Astrocyte of the spinal cord (primary cell): ENCODE measurements at places on chromosomes 2 and 18.

DNA sequence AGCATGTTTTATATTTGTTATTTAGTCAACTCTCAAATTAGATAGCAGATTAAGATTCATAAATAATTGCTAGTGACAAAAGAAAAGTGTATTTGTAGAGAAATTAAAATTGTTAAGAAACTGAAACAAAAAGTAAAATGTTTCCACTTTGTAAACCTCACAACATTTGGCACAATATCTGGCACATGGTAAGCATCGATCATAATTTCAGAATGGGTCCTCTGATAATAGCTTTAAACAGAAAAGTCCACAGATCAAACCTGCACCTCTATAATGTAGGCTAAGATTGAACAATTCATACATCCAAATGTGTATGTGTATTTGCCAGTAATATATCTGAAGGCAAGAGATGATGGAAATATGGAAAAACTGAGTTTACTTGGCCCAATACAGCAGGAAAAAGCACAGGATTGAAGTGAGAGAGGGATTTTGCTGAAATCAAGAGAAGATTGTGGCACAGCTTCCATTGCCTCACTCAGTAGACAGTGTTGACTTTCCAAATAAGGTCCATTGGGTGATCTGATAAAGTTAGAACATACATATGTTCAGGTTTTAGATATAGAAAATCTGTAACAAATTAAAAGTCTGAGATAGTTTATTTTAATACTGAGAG is 39.4 kb downstream of the COBLL1 start:
- DNase-seq = no peak

- no peak for DNase-seq
Measured at GRCh38 chr18:63216516-63217311, 102.9 kb downstream of the BCL2 start.

DNA sequence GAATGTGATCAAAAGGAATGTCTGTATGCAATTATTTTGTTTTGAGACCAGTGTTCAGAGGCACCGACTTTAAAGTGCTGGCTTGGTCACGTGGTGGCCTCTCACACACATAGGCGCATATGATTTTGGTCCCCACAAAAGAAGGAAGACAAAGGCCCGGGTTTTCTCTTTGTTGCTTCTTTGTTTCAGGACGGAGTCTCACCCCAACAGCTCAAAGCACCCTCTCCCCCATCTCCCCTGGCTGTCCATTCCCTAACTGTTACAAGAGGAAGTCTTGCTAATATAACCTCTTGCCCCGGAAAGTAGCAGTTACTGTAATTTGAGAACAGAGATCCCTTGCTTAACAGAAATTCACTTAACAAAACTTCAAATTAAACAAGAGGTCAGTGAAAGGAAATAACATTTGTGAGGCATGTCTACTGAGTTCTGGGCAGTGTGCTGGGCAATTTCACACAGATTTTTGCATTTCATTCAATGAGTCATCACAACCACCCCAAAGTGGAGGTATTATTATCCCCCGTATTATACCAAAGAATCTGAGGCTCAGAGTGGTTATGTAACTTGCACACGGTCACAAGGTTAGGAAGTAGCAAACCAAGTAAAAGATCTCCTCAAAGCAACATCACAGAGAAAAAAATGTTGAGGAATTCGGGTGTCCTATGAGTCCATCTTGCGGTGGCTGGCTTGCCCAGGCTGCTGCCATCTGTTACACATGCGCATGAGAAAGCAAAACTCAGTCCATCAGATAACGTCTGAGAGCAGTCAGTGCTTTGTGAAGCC is 75.8 kb downstream of the SDC1 start:
- DNase-seq = peak; percentile 92

DNA sequence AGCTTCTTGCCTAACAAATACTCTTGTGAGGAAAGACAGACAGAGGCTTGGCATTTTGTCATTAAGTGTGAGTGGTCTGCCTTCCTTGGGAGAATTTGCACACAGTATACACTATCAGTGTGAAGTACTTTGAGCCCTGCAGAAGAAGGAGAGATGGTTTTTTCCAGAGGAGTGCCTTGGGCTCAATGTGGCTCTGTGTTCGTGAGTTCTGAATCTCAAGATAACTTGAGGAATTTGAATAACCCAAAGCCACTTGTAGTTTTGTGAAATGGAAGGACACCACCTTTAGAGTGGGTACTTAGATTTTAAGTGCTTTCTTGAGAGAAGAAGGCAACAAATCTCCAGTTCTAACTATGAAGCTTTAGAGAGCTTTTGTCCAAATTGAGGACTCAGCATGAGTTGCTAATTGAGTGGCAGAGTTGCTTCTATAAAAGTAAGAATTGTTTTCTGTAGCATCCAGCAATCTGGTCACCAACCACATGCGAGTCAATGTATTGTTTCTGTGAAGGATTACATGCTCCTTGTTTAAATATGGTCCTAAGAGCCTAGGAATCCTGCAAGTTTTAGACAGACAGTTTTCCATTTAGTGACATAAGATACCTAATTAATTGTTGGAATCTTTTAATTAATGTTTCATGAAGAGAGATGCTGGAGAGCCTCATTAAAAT is 68.3 kb downstream of the BABAM2 start:
- DNase-seq = peak; percentile 31

DNA sequence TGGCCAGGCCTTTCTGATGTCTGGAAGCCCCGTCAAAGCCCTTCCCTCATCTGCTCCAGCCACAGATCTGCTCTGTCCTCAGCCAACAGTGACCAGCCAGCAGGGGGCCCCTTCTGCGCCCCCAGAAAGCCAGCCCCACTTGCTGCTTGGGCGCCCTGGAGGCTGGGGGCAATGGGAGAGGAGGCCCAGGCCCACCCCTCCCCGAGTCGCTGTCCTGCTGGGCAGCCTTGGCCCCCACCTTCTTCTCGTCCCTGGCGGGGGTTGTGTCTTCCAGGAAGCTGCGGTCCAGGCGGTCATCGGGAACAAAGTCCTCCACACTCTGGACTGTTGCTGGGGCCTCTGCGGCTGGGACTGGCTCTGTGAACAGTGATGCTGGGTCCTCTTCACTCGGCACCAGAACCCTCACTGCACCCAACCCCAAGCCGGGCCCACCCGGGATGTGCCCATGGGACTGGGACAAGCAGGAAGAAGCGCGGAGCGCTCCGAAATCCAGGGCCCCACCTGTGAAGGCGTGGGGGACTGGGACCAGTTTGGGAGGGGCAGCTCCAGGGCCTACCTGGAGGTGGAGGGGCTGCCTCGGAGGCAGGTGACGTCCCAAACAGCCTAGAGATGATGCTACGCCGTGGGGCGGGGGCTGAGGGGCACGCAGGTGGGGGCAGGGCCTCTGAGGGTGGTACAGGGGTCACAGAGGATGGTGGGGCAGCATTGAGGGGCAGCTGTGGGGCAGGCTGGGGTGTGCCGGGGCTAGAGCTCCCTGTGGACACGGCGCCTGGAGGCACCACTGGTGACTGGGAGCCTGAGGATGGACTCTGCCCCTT is 257.6 kb downstream of the ANKRD30B start:
- no peak for DNase-seq

DNA sequence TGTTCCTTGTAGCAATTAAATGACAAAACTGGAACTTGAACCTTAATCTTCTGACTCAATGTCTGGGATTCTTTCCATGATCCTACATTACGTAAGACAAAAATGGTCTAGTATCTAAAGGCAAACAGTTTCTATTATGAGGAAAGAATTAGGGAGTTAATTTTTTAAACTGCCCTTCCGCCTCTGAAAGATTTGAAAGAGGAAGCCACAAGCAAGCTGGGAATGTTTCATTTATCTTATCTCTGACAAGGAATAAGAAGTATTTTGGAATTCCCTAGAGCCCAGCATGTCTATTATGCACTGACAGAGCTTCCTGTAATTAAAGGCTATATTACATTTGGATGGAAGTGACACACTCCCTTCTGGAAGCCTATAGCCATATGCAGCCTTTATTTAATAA is 558.8 kb upstream of the CDH2 start:
- DNase-seq = peak; percentile 88

DNA sequence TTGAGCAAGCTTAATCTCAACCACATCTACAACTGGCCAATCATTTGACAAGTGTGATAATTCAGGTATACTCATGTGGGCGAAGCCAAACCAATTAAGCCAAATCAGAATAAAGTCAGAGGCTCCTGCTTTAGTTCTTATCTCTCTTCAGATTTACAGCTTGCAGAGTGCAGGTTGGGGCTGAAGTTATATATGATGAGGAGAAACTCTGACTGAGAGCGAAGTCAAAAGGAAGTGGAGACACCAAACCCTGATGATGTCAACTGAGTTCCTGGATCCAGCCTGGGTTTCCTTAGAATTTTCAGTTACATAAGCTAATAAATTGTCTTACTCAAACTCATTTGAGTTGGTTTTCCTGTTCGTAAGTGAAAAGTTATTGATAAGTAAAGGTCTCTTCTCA is 73.9 kb downstream of the ASXL2 start:
- DNase-seq = no peak

DNA sequence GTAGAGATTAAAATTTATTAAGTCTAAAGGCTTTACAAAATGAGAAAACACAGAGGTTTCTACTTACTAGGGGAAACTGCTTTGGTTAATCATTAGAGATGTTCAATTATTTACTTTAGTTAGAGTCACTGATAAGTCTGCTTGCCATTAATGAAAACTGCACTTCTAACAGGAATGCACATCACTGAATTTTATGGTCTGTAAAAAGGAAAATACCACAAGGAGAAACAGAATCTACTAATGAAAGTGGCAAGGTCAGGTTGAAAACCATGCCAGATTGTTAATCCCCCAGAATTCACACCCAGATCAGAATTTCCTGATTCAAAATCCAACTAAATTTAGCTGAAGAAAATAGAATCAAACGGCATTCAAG is 90.5 kb upstream of the GRB14 start:
- no peak for DNase-seq

- no peak for DNase-seq
Measured at GRCh38 chr2:221741496-221742211, 169.6 kb upstream of the EPHA4 start.

GRCh38 chr18:12886498-12887126 is 2.6 kb upstream of the PTPN2 start:
- DNase-seq = no peak

GRCh38 chr2:39706312-39706711 is 40.6 kb downstream of the TMEM178A start:
- DNase-seq = no peak

DNA sequence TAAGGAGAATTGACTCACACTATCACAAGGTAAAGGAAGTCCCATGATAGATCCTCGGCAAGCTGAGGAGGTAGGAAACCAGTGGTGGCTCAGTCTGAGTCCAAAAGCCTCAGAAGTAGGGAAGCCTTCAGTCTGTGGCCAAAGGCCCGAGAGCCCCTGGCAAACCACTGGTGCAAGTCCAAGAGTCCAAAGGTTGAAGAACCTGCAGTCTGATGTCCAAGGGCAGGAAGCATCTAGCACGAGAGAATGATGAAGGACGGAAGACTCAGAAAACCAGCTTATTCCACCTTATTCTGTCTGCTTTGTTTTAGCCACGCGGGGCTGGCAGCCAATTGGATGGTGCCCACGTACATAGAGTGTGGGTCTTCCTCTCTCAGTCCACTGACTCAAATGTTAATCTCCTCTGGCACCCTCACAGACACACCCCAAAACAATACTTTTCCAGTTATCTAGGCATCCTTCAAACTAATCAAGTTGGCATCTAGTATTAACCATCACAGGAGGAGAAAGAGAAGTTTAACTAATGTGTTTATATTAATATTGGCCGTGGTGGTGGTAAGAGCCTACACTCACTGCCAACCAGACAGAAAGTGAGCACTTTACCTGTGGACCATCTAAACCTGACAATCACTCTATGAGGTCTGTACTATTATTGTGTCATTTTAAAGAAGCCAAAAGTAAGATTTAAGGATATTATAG is 8.1 kb upstream of the TRIB2 start:
- DNase-seq = no peak

GRCh38 chr18:57975805-57976204 is 68.2 kb upstream of the NEDD4L start:
- DNase-seq = no peak

GRCh38 chr2:85481818-85482777 is 56.9 kb upstream of the MAT2A start:
- no peak for DNase-seq

DNA sequence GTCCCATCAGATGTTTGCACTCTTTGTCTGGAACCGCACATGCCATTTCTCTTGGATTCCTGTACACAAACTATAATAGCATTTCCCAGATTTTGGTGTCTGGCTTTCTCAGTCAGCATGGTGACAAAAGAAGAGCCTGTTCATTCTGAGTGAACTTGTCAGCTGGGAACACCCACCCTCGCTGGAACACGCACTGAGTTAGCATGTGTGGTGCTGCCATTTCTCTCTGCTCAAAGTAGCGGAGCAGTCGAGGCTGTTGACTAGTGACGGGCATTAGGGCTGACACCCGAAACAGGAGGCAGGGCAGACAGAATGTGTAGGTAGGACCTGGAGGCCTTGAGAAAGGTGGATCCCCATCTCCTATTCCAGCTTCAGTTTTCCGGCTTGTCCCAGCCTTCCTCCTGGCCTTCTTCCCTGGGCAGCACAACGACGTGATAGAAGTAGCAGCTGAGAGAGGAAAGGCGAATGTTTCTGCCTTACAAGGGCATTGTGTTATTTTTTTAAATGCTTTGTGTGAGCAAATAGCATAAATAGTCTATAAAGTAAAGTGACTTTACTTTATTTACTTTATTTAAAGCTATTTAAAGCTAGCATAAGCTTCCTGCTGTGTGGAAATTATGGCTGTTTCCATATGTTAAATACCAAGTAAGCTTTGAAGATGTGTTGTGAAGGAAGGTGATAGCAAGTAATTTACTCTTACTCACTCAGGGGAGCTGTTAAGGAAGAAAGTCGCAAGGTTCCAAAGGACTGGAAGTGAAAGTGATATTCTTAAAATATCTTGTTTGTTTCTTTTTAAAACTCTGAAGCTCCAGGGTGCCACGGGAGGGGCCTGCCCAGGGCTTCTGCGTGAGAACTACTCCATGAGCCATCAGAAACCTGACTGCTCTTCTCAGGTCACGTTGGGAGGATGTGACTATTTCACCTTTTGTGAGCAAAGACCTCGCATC is 272.6 kb downstream of the NEDD4L start:
- peak; percentile 39 for DNase-seq

DNA sequence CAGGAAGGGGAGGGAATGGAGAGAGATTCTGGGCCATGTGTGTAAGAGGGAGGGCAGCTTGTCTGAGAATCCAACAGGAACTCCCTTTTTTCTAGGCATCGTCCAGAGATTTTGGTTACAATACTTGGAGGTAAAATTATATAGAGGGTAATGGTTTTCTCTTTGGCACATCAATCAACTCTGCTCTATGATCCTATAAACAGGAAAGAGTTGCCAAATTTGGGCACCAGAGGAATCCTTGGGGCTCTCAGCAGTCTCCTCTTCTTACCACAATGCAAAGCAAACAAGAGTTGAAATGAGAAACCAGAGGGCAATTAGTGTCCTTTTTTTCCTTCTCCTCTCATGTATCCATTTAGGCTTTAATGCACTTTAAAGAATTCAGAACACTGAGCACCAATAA is 243.4 kb downstream of the SLC8A1 start:
- no peak for DNase-seq
